Fibroblast of the aortic adventitia (primary cell): ENCODE measurements at places on chromosomes 12 and 14. TPM values are rescaled to one million over a fixed set of nuclear protein-coding genes. Genes with fewer than 3 reads are reported as not detected.
A peak's percentile ranks its signal among the peaks of the same experiment; 100 is the strongest.

GRCh38 chr12:95213928-95214327, 3.3 kb downstream of the FGD6 start:
- DNase-seq = no peak

DNA sequence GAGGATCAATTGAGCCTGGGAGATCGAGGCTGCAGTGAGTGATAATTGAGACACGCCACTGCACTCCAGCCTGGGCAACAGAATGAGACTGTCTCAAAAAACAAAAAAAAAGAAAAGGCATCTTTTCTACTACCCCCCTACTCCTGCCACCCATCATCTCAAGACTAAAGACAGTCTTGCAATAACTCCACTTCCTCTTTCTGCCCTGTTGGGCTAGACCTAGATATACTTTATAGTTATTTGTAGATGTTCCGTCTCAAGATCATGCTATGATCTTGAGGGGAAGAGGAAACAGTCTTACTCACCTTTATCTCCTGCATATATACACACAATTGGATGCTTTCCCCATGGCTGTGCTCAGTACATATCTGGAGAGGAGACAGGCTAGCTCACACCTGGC, 12.1 kb upstream of the ESPL1 start:
- DNase-seq = no peak

DNA sequence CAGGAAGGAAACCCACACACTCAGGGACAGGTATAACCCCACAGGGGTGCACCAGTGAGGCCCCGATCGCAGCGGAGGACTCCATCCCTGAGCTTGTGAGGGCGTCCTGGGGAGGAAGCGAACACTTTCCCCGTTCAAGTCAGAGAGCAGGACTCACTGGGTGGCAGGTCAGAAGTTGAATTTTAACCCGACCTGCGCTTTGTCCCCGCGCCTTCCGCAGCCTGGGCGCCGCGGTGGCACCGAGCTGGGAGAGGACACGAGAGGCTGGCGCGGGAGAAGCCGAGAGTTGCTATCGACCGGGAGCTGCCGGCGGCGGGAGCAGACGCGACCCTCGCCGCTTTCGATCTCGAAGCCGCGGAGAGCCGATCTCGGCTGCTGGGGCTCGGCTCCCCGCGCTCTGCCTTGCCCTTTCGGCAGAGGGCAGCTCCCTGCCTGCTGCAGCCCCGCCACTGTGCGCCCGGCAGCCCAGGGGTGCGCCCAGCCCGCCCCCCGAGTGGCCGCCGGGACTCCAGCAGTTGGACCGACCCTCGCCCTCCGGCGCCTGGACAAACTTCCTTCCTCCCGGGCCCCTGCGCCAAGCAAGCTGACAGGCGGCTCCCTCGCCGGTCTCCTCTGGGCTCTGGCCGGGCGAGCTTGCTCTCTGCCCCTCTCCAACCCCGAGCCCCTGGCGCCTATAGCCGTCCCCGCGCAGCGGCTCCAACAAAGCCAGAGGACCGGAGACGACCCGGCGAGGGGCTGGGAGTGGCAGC, 918 bp downstream of the LIN7A start:
- peak; percentile 32 for DNase-seq

GRCh38 chr12:2294651-2295475, 242.1 kb downstream of the CACNA1C start:
- DNase-seq = peak; percentile 84

DNA sequence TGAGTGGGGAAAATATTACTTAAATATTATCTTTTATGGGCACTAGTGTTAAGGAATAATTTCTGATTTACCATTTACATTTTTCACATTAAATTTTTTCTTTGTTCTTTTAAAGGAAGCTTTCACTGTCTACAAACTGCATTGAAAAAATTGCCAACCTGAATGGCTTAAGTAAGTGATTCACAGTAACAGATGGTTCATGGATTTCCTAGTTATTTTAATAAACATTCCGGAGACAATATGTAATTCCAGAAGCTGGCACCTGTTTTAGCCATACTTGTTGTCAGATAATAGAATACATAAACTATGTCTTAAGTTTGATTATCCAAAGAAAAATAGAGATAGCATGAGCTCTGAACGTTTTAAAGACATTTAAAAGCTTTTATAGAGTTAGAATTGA, 17.1 kb downstream of the DNAL1 start:
- DNase-seq = no peak

GRCh38 chr12:80590085-80590484, 117.3 kb upstream of the MYF6 start:
- no peak for DNase-seq

- no peak for DNase-seq
Measured at GRCh38 chr14:104249706-104250105, 111.3 kb downstream of the KIF26A start.

GRCh38 chr14:23115918-23116317, 3.1 kb downstream of the CEBPE start:
- no peak for DNase-seq

DNA sequence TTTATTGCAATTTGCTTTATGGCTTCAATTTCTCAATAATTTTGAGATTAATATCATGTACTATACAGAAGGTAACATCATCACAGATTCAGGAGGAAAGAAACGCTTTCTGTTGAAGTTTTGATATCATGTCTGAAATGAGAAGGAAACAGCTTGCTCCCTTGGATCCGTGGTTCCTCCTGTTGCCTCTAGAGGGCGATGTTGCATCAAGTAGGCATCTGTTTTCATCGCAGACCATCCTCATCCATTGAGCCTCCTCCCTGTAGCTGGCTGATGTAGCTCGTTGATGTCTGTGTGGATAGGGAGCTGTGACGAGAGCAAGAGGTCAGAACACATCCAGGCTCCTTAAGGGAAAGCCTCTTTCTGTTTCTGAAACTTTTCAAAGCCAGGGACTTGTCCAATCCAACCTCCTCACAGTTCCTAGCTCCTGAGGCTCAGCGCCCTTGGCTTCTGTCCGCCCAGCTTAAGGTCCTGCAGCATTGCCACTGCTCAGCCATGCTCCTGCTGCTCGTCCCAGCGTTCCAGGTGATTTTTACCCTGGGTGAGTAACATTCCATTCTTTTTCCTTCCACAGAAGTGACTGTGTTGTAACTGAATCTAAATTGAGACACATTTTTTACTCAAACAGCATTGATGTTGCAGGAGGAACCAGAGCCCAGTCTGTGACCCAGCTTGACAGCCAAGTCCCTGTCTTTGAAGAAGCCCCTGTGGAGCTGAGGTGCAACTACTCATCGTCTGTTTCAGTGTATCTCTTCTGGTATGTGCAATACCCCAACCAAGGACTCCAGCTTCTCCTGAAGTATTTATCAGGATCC, 304.8 kb upstream of the OR4E1 start:
- peak; percentile 10 for DNase-seq

DNA sequence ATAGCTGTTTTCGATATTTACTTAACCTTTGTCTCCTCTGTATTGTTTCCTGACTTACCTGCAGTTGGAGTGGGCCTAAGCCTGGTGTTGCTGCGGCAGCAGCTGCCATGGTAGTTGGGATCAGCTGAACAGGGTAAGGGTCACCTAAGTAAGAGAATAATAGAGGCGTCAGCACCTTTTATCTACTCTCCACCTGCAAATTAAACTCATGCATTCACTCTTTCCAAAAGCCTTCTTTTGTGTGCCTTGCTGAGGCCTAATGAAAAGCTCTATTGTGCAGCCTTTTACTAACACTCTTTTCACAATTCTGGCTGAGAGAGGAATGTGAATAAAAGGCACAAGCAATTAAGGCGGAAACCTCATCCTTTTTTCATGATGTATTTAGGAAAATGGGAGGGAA, 308.7 kb downstream of the SOX5 start:
- DNase-seq = no peak

DNA sequence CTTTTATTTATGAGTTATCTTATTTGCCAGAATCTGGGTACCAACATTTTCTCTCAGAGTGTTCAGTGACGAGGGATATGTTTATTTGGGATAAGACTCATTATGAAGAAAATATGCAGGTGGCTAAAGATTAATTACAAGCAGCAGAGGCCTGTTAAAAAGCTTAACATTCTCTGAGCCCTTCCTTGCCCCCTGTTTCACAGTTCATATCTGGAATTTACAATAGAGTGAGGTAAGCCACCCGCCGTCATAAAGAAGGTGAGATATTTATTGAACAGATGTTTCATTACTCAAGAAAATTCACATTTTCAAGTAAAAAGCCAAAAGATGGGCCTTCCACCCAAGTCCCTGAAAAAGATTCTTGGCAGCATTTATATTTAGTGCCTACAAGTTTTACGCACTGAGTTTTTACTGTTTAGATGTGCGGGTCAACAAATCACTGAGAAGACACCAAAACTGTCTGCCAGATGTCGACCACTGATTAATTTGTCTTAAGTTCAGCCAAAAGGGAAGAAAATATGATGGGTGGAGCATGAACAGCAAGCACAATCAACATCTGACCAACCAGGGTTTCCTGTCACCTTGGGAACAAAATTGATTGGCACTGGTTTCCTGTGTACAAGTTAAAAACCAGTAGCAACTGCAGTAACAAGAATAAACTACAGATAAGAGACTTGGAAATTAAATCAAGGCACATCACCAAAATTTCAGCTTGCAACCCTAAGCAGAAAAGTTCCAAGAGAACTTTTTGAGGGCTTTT, 85.5 kb upstream of the PTPRB start:
- no peak for DNase-seq

- no peak for DNase-seq
Measured at GRCh38 chr14:68610251-68610793, 182.5 kb downstream of the ZFP36L1 start.

GRCh38 chr12:132144810-132145168, 532 bp downstream of the NOC4L start:
- no peak for DNase-seq

- DNase-seq = peak; percentile 45
Measured at GRCh38 chr12:65830305-65830704, 6.0 kb downstream of the HMGA2 start.

GRCh38 chr14:75370416-75371205, 57.2 kb upstream of the JDP2 start:
- no peak for DNase-seq

DNA sequence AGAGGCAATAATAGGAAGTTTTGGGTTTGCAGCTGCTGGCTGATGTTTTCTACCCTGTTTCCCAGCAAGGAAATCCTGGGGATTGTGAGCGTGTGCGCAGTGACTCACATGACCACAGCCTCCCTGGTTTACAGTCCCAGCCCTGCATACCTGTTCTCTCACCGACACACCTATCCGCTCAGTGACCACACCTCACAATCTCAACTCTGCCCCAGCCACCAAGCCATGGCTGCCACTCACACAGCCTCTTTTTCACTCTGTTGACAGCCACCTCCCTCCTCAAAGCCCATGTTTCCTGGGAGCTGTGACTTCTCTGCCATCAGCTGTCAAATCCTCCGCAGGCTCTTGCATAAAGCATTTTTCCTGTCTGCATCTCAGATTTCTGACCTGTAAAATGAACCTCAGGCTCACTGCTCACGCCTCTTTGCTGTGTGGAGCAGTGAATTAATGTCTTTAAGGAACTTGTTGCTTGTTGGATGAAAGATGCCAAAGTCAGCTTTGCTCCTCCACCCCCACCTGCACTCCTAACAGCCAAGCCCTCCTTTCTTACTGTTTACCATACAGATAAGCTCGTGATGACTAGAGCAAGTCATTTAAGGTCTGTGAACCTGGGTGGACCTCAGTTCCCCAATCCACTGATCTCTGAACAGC, 43.5 kb downstream of the B4GALNT3 start:
- DNase-seq = no peak

DNA sequence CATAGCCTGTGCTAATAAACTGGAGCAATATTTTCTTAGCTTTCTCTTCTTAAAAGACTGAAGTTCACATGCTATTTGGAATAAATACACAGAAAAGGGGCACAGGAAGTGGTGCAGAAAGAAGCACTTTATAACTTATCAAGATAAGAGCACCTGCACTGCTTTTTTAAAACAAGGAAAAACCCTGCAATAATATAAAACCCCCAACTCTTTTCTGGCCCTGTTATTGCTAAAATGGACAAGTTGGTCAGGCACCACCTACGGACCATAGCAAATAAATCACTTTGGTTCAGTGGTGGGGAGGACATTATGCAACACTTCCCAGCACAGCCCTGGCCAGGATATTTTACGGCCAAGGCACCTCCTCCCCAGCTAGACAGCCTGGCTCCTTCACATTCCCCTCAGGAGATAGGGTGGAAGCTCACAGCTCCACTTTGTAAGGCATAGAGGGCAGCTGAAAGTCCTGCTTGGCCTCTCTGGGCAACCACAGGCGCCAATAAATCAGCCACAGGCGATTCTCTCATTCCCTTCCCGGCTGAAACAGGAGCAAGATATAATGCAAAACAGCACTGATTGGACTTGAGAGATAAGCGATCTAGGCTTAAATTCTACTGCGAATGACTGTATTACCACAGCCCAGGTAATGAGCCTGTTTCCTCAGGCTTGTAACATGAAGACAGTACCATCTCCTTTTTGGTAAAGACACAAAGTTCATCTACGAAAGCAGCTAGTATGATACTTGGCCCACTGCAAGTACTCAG, 2.0 kb downstream of the ZBTB25 start:
- DNase-seq = peak; percentile 88

DNA sequence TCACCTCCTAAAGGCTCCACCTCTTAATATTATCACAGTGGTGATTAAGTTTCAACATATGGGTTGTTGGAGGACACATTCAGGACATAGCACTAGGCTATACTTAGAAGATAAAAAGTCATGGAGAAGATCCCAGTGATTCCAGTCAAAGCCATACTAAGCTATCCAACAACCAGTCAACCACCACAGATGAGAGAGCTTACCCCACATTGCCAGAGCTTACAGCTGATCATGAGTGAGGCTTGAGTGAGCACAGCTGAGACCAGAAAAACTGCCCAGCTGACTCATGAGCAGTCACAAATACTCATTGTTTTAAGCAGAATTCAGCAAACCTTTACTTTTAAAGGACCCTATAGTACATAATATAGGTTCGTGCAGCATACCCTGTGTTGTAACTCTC, 85.1 kb downstream of the DRAM1 start:
- DNase-seq = peak; percentile 72

DNA sequence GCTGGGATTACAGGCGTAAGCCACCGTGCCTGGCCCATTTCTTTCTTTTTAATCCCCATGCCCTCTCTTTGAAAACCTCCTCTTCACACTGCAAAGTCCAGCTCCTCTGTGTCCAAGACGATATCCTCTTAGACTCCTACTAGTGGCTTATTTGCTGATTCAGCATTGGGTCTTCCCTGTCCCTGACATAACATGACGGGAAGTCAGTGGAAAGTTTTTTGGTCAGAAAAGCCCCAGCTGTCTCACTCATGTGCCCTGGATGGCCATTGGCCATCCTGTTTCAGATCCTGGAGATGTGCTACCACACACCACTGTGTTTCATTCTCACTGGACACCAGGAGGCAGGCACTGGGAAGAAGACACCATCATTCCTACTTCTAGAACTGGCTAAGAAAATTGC, 102.6 kb upstream of the MED13L start:
- no peak for DNase-seq

The ESR2 gene
- under 0.01 and 0.16 TPM in 2 replicates for total RNA-seq

The XRCC3 gene
- 8.7 and 18.1 TPM in 2 replicates for total RNA-seq

The REM2 gene
- total RNA-seq = 0.09 TPM in 1 of 2 replicates, not detected in the other

The NGB gene
- total RNA-seq = not detected in 2 replicates

The PMEL gene
- 0.27 and 0.82 TPM in 2 replicates for total RNA-seq

The FOXN4 gene
- not detected in 2 replicates for total RNA-seq

The HHIPL1 gene
- total RNA-seq = 4.4 and 5.1 TPM in 2 replicates

The DENR gene
- 60.6 and 69.7 TPM in 2 replicates for total RNA-seq

The CDC42BPB gene
- total RNA-seq = 60.2 and 78.4 TPM in 2 replicates

The CALCOCO1 gene
- 96.2 and 234 TPM in 2 replicates for total RNA-seq

The TRMT5 gene
- total RNA-seq = 18.6 and 23.9 TPM in 2 replicates

The MANSC4 gene
- not detected in 2 replicates for total RNA-seq

The RHEBL1 gene
- 0.25 and 0.54 TPM in 2 replicates for total RNA-seq

The ACOT2 gene
- 8.9 and 74.0 TPM in 2 replicates for total RNA-seq

The SPX gene
- 0.54 and 0.82 TPM in 2 replicates for total RNA-seq
